Right atrium auricular region (tissue), 2 donors: ENCODE measurements at places on chromosomes 3 and 15.

DNA sequence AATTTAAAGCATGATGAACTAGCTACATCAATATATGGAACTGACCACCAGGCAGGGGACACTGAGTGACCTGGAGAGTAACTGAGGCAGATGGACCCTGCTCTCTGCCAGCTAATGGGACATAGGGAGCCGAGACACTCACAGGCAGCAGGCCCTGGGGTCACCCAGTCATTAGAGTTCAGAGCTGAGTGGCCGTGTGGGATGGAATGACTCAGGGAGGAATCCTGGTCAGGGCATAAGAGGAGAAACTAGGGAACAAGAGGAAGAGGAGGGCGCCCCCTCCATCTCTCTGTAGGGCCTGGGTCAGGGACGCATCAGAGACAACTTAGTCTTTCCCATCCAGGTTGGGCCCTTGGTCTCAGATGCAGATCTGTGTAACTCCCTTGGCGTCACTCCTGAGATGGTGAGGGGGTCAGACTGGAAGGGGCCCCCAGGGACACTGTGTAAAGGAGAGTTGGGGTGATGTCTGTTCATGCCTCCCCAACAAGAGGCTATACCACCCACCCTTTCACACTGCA is 39.8 kb downstream of the CCDC12 start:
- no peak for DNase-seq

GRCh38 chr3:147572970-147573340 is 163.8 kb downstream of the ZIC1 start:
- DNase-seq, result no peak

DNA sequence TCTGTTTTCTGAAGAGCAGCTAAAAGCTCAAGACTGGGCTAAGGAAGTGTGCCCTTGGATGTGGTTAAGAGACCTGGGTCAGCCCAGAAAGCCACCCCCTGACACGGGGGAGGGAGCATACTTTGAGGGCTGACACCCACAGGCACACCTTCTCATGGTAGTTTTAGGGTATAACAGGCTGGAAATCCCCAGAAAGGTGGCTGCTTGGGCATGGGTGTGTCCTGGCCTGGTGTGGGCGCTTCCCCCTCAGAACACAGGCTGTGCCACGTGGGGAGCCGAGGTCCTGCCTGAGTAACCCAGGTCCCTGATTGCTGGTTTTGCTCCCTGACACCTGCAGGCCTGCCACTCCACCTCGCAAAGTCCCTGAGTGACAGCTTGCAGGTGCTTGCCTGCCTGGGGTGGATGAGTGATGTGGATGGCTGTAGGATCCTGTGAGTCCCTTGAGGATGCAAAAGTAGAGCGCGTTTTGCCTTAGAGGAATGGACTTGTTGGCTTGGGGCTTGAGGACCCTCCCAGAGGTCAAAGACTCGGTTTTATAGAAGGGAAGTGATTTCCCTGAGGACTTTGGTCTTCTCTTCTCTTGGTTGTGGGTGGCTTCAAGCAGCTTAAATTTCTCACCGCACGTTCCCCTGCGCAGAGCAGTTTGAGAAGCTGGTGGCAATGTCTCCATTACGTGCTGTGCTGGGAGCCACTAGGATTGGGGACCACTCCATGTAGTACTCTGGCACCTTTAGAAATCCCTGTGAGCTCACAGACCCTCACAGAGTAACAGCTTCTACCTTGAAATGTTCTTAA is 94.4 kb downstream of the DNASE1L3 start:
- no peak for DNase-seq

DNA sequence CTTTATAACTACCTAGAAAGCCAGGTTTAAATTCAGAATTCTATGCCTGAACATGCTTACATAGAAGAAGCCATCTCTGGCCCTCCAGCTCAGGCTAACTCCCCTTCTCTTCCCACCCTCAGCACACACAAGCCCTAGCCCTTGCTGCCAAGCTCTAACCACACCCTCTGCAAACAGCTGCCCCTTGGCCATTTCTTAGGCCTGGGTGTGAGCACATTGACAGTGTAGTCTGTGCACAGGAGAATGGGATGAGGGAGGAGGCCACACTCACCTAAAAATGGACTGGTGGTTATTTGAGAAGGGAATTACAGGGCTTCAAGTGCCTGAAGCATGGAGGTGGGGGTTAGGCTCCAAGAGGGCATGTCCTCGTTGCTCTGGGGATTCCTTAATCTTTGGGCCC is 42.3 kb upstream of the SLC25A36 start:
- no peak for DNase-seq

GRCh38 chr15:73751899-73752805 is 999 bp downstream of the INSYN1 start:
- DNase-seq, result no peak

DNA sequence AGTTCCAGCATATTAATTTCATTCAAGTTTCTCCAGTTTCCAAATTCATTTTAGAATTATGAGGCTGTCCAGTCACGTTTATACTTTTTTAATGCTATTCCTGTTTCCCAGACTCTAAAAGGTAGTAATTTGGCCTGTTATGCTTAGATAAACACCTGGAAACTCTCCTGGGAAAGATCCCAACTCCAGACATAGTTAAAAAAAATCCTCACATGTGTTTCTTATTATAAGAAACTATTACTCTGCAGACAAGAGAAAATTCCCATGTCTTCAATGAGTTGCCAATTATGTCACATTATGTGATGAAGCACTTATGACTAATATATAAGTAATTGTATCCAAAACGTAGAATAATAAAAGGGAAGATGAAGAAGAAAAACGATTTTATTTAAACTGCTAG is 137.1 kb upstream of the TMC3 start:
- DNase-seq, result no peak

GRCh38 chr3:56829533-56829932 is 27.8 kb upstream of the ARHGEF3 start:
- DNase-seq, result no peak

- DNase-seq, result no peak
Measured at GRCh38 chr15:94026458-94027304, 204.7 kb upstream of the MCTP2 start.

GRCh38 chr3:143037867-143038266 is 36.5 kb downstream of the U2SURP start:
- no peak for DNase-seq

DNA sequence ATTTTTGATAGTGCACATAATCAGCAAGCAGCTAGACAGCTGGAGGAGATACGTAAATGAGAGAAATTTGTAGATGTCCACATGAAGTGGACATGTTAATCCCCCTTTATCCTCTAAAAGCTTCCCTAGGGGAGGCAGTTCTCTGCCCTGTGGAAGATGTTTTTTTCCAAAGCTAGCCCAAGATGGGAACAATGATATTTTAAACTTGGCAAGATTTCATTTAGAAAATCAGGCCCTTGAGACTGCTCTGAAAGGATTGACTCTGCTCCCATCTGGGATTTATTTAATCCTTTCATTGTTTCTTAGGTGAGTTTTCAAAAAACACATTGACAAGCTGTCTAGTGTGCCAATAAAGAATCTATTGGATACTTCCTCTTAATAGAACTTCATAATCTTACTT is 92.0 kb downstream of the SYNPR start:
- no peak for DNase-seq

DNA sequence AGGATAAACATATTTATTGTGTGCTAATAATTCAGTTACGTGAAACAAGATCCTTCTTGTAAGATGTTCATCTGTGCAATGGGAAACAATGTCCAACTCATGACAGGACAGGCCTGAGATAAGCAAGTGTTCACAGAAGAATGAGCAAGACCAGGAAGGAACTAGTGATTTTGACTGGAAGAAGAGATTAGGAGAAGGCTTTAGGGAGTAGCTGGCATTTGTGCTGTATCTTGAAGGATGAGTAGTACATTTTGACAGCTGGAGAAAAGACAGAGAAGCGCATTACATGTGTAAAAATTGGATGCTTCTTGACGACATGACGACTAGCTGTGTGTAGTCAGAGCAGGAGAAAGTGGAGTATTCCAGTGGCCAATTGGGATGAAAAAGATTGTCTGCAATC is 48.4 kb downstream of the GBE1 start:
- no peak for DNase-seq

DNA sequence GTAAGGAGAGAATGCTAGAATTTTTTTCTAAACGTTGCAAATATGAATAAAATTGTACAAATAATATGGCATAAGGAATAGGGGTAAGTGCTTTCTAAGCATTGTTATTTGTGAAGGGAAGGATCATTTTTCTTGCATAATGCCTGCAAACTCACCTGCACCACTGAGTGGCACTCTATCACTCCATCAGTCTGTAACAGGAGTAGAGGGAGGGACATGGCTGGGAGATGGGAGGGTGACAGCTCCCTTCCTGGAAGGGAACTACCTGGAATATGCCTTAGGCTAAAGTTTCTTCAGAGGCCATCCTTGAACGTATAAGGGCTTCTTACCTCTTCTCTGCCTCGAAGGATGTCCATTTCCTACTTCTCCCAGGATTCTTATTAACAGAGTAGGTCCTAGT is 3.0 kb downstream of the NAALADL2 start:
- DNase-seq, result no peak

- no peak for DNase-seq
Measured at GRCh38 chr3:18618723-18619122, 193.6 kb upstream of the SATB1 start.

GRCh38 chr15:32861174-32861573 is 143.4 kb downstream of the GREM1 start:
- no peak for DNase-seq

- DNase-seq, result no peak
Measured at GRCh38 chr3:66390013-66390412, 110.8 kb downstream of the LRIG1 start.

- DNase-seq, result no peak
Measured at GRCh38 chr3:104632947-104633346, 733.8 kb upstream of the ALCAM start.

DNA sequence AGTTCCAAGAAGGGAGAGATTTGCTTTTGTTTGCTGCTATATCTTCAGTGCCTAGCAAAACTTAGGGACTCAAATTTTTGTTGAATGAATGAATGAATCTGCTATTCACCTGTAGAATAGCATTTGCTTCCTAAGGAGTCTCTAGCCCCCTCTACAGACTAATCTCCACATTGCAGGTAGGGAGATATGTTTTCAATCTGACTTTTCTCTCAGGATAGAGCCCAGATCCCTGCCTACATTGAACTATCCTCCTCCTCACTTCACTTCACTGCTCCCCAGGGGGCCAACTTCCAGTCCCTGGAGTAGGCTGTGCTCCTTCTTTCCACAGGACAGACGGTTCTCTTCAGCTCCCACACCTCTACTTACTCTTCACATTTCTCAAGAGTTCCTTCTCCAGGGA is 81.9 kb upstream of the PTX3 start:
- no peak for DNase-seq
